CD4-positive, alpha-beta T cell treated with Interleukin-17A for 1 hour (primary cell): ENCODE measurements at places on chromosomes 3 and 15.

DNA sequence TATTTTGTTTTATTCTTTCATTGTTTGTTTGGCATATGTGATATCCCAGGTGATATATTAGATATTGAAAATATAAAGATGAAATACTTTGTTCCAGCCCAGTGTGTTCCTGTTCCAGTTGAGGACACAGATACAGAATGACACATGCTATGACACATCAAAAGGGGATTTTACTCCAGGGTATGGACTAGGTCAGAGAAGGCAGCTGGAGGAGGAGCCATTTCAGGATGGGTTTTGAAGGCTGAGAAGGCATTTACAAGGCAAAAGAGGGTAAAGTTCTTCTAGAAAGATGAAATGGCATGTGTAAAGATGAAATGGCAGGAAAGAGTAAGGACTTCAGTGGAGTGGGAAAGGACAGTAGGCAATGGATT lies 163.8 kb downstream of the ZIC1 start:
- no peak for DNase-seq

DNA sequence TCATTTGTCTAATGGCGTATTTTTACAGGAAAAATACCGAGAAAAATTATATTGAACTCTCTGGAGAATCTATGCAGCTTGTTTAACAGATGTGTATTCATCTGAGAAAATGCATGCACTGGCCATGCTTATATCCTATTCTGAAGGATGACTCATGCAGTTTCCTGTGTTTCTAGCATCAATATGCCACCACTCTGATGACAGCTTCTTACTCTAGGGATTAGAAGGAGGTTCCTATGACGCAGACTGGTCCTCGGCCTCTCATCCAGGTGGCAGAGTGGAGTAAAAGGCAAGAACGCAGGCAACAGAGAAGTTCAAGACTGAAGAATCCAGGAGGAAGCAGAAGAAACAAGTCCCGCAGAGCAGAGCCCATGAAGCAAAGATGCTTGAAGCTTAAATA lies 910.0 kb upstream of the ROBO1 start:
- DNase-seq: no peak

- DNase-seq: peak; percentile 71
These were observed 141.4 kb downstream of the RBPMS2 start for GRCh38 chr15:64634027-64634426.

GRCh38 chr3:50256978-50257890 lies 11.7 kb upstream of the SEMA3B start:
- DNase-seq: peak; percentile 43

- no peak for DNase-seq
These were observed 12.2 kb upstream of the SLC28A1 start for GRCh38 chr15:84872009-84872910.

GRCh38 chr3:37501571-37502313 lies 327.4 kb upstream of the LRRFIP2 start:
- DNase-seq: no peak

DNA sequence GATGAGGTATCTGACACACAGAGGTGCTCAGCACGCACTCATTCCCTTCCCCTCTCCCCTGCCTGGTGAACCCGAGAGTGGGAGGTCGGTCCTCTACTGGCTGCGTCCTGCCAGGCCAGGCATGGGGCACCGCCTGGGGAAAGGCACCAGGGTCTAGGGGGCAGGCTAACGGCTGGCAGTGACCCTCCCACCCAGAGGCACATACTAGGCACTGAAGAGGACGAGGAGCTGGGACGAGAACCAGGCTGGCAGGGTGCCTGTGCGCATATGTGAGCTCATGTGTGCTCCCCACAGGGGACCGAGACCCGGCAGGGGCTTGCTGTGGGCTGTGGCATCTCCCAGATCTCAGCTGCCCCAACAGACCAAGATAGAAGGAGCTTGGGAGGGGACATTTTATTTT lies 86.7 kb downstream of the IQSEC1 start:
- DNase-seq: no peak

- no peak for DNase-seq
These were observed 261.2 kb upstream of the TRIM42 start for GRCh38 chr3:140416666-140417065.

- DNase-seq: no peak
These were observed 88.1 kb downstream of the MEX3B start for GRCh38 chr15:81957698-81958097.

GRCh38 chr3:66181764-66182163 lies 39.0 kb upstream of the SLC25A26 start:
- no peak for DNase-seq

- no peak for DNase-seq
These were observed 67.3 kb upstream of the ST3GAL6 start for GRCh38 chr3:98695796-98696195.

- no peak for DNase-seq
These were observed 48.2 kb upstream of the TEX264 start for GRCh38 chr3:51622868-51623267.

DNA sequence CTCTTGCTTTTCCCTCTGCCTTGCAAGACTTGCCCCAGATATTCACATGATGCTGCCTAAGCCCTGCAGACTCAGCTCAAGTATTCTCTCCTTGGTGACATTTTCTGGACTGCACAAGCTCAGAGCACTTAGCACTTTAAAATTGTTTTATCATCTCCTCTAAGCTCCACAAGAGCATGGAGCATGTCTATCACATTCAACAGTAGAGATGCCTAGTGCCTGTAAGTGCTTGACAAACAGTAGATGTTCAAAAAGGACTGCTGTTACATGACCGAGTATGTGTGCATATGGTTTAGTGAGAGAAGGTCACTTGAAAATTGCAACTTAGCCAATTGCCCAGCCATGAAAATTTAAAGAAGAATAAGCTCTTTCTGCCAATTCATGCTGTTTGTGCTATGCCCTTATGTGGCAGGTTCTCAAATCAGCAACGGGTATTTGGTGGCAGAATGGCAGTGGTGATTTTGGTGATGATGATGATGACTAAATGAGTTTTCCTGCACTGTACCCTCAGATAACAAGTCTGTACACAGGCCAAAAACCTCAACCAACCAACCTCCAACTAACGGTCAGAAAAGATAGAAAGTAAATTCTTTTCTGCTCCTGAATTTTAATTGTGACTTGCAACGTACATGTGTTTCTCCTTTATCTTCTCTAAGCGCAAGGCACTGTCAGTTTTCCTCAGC lies 647.2 kb upstream of the UBE2E2 start:
- no peak for DNase-seq

GRCh38 chr3:10198761-10199649 lies 34.3 kb downstream of the IRAK2 start:
- peak; percentile 90 for DNase-seq

- DNase-seq: no peak
These were observed 83.4 kb downstream of the CD200R1L start for GRCh38 chr3:112763258-112763657.

GRCh38 chr15:83922649-83923294 lies 268.8 kb downstream of the ADAMTSL3 start:
- no peak for DNase-seq

DNA sequence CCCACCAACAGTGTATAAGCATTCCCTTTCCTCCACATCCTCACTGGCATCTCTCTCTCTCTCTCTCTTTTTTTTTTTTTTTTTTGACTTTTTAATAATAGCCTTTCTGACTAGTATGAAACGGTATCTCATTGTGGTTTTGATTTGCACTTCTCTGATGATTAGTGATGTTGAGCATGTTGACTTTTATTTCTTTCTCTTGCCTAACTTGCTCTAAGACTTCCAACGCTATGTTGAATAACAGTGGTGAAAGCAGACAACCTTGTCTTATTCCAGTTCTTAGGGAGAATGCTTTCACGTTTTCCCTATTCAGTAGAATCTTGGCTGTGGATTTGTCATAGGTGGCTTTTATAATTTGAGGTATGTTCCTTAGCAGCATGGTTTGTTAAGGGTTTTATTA lies 249.4 kb upstream of the MDFIC2 start:
- DNase-seq: no peak

- DNase-seq: no peak
These were observed 59.0 kb downstream of the CLEC3B start for GRCh38 chr3:45084820-45085816.

DNA sequence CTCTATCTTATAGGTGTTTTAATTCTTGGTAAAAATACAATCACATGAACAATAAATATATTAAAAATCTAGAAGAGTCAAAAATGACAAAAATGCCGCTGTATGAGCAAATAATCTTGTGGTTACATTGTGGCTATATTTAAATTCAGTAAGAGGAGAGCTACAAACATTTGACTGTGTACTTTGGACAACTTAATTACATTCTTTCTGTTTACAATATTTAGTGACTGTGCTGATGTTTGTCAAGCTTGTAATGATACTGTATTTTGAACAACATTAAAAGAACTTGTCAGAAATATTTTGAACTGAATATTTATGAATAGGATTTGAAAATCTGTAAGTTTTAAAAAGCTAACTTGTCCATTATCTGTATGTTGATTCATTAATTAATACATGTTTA lies 598.3 kb downstream of the SI start:
- no peak for DNase-seq

DNA sequence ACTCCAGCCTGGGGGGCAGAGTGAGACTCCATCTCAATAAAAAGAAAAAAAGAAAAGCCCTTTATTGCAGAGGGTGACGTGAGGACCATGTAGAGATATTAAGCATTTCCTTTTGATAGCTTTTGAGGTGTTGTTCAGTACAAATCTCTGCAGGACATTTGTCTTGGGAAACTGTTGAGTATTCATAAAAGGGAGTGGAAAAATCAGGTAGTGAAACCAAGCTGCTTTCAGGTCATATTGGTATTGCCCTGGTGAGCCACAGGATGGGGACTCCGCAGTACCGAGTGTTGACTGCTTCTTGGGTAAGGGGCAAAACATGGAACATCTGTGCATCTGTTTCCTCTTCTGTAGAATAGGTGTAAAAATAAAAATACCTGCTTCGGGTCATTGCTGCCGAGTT lies 9.9 kb downstream of the ITPR1 start:
- no peak for DNase-seq

- DNase-seq: no peak
These were observed 38.8 kb downstream of the CPA3 start for GRCh38 chr3:148903941-148904340.

GRCh38 chr15:101479342-101479845 lies 10.1 kb downstream of the PCSK6 start:
- DNase-seq: no peak
